ENCODE measurements at places on chromosomes 4 and X. TPM values are rescaled to one million over a fixed set of nuclear protein-coding genes. Genes with fewer than 3 reads are reported as not detected.

Gene AMMECR1
- 0.45 TPM for total RNA-seq

DNA sequence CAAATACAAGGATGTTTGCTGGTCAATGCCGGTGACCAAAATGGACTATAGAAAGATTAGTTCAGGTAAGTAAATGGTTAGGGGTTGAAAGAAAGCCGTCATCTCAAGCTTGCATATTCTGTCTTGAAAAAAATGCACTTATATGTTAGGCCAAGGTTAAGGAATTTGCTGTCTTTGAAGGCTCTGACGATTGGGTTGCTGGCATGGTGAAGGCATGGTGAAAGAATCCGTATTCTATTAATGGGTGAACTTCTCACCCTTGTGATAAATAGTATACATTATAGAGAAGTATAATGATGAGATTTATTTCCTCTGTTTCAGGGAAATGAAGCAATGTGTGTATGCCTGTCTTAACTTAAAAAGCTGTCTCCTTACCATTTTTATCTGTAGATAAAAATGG, 132.6 kb downstream of the ADGRL3 start:
- peak; percentile 13 for DNase-seq

Gene PARM1
- 11.6 TPM for total RNA-seq

- no peak for DNase-seq
Measured at GRCh38 chr4:82983444-82983843, 27.2 kb downstream of the LIN54 start.

Gene ANXA10
- total RNA-seq, result 251 TPM

Gene PNMA6F
- total RNA-seq, result not detected

- no peak for DNase-seq
Measured at GRCh38 chr4:16692524-16692923, 205.9 kb downstream of the LDB2 start.

GRCh38 chr4:65437102-65437501, 233.2 kb downstream of the EPHA5 start:
- DNase-seq, result no peak

DNA sequence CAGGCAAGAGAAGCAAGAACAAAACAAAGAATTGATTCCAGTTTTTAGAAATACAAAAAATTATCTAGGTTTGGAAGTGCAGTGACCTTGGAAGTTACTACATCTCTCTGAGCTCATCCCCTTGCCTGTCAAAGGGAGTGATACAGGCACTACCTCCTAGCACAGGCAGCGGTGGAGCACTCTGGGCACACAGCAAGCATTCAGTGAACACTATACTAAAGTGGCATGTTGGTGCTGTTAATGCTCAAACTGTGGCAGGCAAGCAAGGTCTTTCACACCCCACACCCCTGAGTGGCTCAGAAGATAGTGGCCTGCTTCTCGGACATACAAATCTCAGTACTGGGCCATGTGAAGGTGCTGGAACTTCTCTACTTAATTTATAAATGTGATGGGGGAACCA, 51.2 kb downstream of the DRD5 start:
- DNase-seq, result no peak

DNA sequence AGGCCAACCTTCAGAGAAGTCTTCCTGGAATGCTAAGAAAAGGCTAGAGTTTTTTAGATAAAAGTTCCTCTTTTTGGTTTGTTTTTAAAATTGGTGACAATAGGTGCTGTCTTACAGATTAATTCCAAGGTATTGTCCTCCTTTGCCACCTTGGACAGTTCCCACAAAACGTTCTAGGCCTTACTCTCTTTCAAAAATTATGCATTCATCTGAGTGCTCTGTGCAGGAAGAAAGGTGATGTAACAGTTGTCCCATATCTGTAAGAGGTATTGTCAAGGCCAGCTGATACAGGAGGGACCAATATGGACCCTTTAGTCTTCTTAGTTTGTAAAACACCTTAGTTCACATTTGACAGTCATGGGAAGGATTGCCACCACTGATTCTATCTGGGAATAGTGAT, 15.9 kb upstream of the CXCL5 start:
- no peak for DNase-seq

GRCh38 chr4:188918787-188919186, 779.5 kb downstream of the TRIML1 start:
- DNase-seq, result no peak

Gene PCDH11X
- not detected for total RNA-seq

DNA sequence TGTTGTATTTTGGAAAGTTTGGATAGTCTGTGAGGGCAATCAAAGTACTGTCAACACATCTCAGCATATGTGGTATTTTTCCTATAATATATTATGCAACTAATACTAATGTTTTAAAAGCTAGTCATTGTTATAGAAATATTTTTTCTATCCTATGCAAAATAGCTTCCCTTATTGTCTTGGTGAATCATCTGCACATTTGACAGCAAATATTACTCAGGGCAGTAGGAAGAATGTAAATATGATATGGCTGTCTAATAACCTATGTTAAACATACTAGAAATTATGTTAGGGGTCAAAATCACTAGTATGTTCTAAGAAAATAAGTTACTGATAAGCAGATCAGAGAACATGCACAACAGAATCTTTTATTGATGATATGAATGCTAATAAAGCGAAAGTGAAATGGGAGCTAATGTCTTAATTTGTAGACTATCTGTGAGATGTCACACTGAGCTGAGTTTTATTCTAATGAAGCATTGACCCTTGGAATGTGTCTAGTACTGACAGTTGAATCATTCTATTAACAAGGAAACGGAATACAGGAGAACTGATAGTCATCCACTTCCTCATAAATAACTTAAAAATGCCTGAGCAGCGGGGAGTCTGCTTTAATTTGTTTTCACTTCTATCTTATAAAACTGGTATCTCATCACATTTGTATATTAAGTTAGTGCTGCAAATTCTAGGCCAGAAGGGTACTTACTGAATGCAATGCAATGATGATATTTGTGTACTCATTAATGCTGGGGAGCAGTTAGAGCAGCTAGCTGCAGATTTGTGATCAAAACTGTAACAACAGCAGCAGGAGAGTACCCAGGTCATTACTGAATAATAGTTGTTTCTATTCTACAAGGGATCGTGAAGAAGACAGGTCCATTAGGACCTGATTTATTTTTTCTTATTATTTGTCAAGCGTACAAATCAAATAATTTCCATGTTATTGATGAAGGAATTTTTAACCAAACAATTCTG, 440.3 kb upstream of the AADAT start:
- DNase-seq, result no peak

- no peak for DNase-seq
Measured at GRCh38 chr4:172887959-172888358, 280.7 kb upstream of the GALNT7 start.

DNA sequence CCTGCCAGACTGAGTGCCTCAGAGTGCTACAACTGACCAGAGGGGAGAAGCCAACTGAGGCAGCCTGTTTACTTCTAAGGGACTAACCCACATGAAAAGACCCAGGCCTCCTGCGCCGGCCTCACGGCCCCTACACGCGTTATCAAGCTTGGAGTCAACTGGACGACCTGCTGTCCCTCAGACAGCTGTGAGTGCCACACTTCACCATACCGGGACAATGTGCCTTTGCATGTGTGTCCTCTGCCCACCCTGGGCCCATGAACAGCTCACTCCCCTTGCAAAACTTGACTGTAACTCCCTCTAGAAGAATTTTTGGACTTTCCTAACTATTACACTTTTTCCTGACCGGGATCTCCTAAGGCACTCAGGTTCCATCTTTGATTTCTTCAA, 1.8 kb downstream of the NOP14 start:
- no peak for DNase-seq

DNA sequence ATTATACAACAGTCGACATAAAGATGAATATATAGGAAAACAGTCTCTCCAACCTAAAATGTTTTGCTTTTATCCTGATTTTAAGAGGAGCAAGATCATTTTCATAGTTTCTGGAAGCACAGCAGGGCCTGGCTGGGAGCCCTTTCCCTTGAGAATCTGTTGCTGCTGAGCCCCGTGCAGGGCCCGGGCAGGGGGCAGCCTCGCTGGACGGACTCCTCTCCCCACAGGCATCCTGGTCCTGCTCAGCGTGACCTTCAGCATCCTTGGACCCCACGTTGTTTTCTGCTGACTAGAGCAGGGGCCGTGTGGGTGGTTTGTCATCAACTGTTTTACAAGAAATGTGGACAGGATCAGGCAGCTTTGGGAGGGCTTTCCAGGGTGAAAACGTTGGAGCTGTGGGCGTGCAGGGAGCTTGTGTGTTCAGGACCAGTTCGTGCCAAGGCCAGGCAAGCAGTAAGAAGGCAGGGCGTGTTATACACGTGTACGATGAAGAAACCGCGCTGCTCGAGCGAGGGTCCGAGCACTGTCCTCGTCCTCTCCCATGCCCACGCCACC, 25.0 kb downstream of the CPZ start:
- DNase-seq, result no peak

DNA sequence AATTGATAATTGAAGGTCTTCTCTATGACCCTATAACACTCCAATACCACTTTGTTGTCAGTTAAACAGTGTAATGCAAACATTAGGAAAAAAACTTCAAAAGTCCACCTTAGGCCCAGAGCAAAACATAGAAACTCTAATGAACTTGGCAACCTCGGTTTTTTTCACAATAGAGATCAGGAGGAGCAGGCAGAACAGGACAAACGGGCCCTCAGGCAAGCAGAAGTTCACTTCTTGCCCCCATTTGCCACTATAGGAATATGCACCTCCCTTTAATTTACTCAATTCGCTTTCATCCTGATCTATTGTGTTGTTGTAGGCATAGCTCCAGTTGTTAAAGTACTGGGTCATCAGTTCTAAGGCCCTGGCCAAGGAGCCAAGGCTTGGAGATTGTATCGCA, 18.2 kb downstream of the ACOX3 start:
- no peak for DNase-seq

DNA sequence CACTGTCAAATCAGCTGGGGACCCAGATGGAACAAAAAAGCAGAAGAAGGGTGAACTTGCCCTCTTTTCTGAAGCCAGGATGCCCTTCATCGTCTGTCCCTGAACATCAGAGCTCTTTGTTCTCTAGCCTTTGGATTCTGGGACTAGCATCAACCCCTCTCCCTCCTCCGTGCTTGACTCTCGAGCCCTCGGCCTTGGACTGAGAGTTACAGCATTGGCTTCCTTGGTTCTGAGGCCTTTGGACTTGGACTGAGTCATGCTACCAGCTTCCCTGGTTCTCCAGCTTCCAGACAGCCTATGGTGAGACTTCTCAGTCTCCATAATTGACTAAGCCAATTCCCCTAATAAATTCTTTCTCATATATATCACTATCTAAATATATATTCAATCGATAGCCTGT, 38.4 kb downstream of the WDFY3 start:
- no peak for DNase-seq

GRCh38 chr4:131258361-131258760, 1890.7 kb upstream of the PCDH10 start:
- DNase-seq, result no peak

GRCh38 chrX:86910602-86911311, 606.8 kb upstream of the KLHL4 start:
- DNase-seq, result no peak

- no peak for DNase-seq
Measured at GRCh38 chrX:77275392-77275791, 171.8 kb upstream of the FGF16 start.

Data from stomach (tissue), 19 donors.